ENCODE measurements at places on chromosomes 2 and 18.

DNA sequence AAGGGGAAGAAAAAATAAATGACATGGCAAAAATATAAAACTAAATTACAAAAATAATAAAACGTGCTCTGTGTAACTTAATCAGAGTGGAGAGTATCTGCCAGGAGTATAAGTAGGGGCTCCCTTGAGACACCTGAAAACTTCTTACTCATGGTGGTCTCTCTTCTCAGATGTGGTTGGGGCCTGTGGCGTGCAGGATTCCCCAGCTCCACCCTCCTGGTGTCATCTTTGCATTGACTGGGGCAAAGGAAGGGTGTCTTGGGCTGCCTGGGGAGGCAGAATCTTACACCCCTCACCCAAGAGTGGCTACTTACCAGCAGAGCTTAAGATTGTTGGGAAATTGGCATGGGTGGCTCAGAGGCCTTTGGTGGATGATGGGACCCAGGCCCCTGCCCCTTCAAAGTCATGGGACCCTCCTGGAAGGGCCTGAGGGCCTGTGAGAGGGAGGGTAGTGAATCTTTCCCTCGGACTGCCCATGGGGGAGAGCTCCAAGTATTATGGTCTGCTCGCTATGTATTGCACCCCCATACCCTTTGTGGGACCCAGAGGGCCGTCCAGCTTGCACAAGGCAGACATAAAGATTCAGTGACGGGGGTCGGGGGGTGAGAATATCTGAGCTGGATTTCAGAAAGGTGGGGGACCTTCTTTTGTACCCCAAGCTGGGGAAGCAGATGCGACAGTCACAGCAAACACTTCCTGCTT is 6.9 kb upstream of the TRAF3IP1 start:
- no peak for DNase-seq

DNA sequence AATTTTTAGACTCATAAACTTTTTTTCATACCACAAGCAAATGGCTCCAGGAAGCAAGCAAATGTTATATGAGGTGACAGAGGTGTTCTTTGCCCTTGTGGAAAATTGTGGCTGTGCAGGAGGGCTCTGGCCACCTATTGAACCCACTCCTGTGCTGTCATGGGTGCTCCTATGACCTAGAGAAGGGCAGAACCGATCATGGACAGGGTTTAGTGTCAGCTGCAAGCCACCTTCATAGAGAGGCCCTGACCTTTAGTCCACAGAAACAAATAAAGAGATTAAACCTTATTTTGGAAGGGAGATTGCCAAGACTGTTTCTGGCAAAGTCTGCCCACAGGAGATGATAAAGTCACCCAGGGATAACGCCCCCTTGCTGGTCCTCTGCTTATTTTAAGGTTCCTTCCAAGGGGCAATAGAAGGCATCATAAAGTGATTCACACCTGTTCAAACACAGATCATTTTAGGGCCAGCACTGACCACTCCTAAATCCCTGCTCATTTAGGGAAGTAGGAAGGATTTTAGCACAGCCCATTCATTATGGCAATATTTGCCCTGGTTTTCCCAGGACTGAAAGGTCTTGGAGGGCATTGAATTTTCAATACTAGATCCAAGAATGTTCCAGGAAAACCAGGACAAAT is 26.1 kb upstream of the STAT4 start:
- DNase-seq = no peak

GRCh38 chr2:218267259-218267658 is 2.7 kb downstream of the AAMP start:
- DNase-seq = no peak

GRCh38 chr2:58860586-58860985 is 619.5 kb upstream of the FANCL start:
- no peak for DNase-seq

- DNase-seq = no peak
Measured at GRCh38 chr2:105776560-105776928, 31.8 kb downstream of the NCK2 start.

Measured in effector memory CD4-positive, alpha-beta T cell (primary cell).